ENCODE measurements at places on chromosomes 5 and 9.

- no peak for DNase-seq
These were observed 184.5 kb downstream of the PDZD2 start for GRCh38 chr5:31823472-31823871.

DNA sequence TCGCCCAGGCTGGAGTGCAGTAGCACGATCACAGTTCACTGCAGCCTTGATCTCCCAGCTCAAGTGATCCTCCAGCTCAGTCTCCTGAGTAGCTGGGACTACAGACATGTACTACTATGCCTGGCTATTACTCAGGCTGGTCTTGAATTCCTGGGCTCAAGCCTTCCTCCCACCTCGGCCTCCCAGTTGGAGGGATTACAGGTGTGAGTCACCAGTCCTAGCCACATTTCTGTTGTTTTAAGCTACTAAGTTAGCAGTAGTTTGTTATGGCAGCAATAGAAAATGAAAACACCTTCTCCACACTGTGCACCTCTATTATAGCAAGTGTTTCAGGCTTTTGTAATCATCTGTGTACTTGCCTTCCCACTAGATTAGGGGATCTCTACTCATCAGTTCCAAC is 588.9 kb upstream of the TLE4 start:
- no peak for DNase-seq

GRCh38 chr5:140112685-140113179 is 1.2 kb upstream of the PURA start:
- no peak for DNase-seq

- DNase-seq, result no peak
These were observed 11.7 kb upstream of the DOLPP1 start for GRCh38 chr9:129068990-129069861.

DNA sequence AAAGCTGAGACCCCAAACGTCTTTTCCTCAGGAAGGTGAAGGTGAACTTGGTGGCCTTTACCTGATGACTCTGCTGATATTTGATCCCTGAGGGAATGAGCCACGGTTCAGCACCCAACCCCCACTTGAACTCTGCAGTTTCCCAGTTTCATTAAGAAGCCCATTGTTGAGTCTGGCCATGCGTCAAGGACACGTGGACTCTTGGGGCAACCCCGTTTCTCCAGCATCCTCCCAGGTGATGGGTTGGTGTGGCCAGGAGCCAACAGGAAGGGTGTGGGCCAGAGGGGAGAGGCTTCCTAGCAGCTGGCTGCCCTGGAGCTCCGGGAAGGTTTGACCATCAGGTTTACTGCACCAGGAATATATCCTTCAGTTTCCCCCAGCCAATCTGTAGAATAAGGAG is 59.5 kb upstream of the GNE start:
- no peak for DNase-seq

DNA sequence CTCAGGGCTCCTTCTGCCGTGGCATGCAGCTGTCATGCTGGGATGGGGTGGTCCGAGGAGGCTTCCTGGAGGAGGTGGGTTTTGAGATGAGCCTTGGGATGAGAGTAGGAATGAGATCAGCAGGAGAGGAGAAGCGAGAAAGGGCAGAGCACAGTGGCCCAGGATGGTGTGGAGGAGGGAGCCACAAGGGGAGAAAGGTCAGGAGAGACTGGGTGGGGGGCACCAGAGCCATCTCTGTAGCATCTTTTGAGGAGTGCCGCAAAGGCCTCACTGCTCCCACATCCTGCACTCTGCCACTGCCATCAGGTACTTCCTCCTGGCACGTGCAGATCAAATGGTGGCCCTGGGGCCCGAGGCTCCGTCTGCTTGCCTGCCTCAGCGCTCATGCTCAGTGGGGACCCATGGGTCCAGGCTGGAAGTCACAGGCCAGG is 150.2 kb downstream of the MACROH2A1 start:
- no peak for DNase-seq

GRCh38 chr5:16234598-16234997 is 55.0 kb upstream of the MARCHF11 start:
- DNase-seq, result no peak

DNA sequence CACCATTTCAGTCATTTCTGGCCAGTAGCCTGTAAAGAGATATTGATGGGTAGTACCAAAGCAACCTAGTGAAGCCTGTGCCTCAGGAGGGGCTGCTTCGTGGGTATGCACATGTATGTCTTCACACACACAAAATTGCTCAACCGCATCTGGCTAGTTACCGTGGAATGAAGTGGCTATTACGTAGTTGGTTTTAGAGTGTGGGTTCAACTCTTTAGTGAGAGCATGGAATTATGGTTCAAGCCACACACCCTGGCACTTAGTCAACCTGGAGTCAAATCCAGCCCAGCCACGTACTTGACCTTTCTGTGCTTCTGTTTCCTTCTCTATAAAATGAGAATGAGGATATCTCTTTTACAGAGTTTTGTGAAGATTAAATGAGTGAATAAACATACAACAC is 174.9 kb downstream of the TTC39B start:
- no peak for DNase-seq

GRCh38 chr5:81778642-81779041 is 27.7 kb upstream of the SSBP2 start:
- no peak for DNase-seq

GRCh38 chr5:157541447-157542118 is 34.0 kb downstream of the ADAM19 start:
- DNase-seq, result no peak

GRCh38 chr5:170510559-170510958 is 6.7 kb downstream of the KCNIP1 start:
- DNase-seq, result no peak
